Mucosa of descending colon (tissue), 3 donors: ENCODE measurements at places on chromosomes 11 and 22.

DNA sequence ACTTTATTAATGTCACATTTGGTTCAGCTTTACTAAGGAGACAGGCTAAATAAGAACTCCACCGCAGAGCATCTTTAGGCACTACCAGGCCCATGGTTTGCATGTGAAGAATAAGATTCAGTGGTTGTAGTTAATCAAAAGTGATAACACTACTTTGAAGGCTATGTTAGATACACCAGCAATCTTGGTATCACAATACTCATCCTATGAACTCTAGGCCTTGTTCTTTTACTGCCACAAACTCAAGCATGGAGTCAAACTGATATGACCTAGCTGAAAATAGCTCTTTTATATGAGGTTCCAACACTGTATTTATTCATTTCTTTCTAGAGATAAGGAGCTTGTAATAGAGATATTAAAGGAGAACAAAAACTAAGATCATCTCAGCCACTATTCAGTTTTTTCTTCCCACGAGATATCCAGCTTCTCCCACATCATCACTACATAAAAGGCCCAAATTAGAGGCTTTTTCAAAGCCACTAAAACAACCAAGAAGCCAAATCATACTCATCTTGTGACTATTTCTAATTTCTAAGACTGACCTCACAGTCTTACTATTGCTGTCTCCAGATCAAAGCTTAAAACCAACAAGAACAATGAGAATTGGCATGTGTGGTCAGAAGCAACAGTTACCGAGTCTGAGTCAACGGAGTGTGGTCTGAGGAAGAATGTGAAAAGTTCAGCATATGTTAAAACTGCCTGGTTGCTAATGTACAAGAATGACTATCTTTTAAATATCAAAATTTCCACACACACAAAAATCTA, 25.1 kb upstream of the GUCY1A2 start:
- no peak for DNase-seq

DNA sequence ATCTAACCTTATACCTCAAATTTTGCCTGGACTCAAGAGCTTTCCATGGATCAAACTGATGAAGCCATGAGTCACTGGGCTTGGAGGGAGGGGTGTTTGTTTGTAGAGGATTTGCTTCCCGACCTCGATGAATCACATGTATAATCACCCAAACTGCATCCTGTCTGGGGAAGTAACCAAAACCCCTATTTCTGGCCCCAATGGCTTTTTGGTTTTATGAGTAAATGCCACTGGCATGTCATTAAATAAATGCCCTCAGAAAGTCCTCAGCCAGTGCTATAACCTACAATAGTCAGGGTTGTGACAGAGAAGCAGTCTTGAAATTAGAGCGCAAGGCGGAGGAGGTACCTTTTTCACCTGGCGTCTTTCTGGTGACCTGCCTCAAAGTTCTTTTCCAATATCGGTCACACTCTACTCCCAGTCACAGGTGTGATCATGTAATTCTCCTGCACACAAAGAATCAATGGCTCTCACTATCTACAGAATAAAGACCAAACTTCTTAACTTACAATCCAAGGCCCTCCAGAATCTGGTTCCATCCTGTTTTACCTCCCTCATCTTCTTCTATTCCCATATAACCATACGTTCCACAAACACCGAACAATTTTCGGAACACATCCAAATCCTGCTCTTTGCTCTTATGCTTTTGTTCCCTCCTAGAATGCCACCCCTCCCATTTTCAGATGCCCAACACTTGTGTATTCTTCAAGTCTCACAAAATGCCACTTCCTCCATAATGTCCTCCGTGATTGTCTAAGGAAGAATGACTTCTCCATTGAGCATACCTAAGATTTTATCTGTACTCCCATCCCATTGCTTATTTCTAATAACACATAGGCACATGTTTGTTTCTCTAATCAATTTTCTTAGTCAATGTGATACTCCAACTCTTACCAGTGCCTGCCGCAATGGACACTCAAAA, 81.3 kb upstream of the BLID start:
- peak; percentile 12 for DNase-seq

- no peak for DNase-seq
Observed at GRCh38 chr11:44223238-44223637, 86.7 kb downstream of the ALX4 start.

DNA sequence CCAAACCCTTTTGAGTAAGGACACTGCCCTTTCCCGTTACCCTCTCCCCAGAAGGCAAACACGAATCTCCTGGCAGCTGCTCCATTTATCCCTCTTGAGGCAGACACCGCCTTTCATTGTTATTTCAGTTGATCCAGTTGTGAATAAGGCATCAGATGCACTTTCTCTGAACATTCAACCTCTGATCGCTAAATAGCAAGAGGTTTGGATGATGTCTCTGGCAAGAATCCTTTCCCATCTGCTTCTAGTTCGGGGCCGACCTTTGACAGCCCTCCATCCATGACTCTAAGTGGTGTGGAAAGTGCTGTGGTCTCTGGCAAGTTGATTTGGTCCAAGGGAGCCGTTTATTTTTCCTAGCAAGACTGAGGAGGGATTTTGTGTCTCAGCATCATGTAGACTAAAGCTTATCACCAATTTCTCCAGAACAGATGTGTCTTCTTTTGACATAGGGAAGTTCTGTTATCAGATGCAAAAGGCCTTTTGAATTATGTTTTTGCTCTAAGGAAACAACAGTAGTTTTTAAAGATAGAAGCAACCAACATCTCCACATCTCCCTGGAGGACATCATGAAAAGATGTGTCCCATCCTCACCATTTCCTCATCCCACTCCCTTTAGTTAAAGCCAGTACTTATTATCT, 123.6 kb downstream of the CCDC34 start:
- no peak for DNase-seq

DNA sequence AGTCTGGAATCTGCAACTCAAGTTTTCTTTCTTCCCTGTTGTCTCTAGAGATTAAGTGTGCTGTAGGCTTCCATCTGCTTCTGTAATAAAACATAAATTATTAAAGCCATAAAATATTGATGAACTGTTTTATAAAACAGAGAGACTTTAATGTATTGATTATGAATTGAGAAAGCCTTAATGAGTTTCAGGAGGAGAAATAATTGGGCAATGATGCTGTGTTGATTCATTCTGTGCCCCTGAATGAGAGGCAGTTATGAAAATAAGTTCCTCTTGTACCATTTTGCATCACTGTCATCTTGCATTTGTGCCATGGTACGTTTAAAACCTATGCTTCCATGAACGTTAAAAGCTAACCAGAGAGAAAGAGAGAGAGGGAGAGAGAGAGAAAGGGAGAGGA, 194.1 kb upstream of the LARGE1 start:
- no peak for DNase-seq
